ENCODE measurements at places on chromosomes 1 and 21.

DNA sequence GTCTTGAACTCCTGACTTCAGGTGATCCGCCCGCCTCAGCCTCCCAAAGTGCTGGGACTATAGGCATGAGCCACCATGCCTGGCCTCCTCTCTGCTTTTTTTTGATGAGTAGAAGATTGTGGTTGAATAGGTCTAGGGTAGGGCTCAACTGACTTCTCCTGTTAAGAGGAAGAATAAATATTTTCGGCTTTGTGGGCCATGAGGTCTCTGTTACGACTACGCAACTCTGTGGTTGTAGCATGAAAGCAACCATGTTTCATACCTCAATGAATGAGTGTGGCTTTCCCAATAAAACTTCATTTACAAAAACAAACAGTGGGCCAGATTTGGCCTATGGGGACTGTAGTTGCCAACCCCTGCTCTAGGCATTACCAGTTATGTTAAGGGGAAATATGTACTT is 67.8 kb downstream of the NID1 start:
- H3K36me3 ChIP-seq = peaks cover 9% of the 10 kb centered on the region
- no peaks in the 10 kb centered on the region for H3K27me3 ChIP-seq
- DNase-seq = no peak
- no peak overlapping the region for H3K27ac ChIP-seq
- H3K4me1 ChIP-seq = peaks cover 4% of the 10 kb centered on the region
- H3K4me3 ChIP-seq = no peak overlapping the region

- H3K36me3 ChIP-seq = peaks cover 4% of the 10 kb centered on the region
- no peak overlapping the region for H3K4me3 ChIP-seq
- no peak for DNase-seq
- H3K27me3 ChIP-seq = peaks cover 13% of the 10 kb centered on the region
- H3K27ac ChIP-seq = no peak overlapping the region
Measured at GRCh38 chr1:39958403-39959200, 3.7 kb downstream of the MFSD2A start.

DNA sequence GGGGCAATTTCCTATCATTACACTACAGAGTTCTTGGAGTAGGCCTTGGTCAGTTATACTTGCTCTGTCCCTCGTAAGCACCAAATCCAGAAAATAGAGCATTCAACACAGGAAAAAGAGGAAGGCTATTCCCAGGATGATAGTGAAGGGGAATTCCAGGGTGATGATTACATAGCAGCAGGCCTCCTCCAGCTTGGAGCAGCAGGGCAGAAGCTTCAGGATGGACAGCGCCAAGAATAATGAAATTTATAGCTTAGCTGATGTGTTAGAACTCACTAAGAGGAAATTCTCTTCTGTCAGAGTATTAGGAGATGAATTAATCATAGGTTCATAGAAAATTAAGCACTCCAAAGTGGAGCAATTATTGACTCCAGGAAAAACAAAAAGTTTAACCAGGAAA is 10.8 kb upstream of the SMAP2 start:
- no peak for DNase-seq
- H3K36me3 ChIP-seq = no peaks in the 10 kb centered on the region
- no peak overlapping the region for H3K4me3 ChIP-seq
- H3K27ac ChIP-seq = no peak overlapping the region

- peaks cover 5% of the 10 kb centered on the region for H3K4me1 ChIP-seq
- no peak overlapping the region for H3K27ac ChIP-seq
- peaks cover 51% of the 10 kb centered on the region for H3K27me3 ChIP-seq
Measured at GRCh38 chr1:154541231-154541630, 17.2 kb downstream of the UBE2Q1 start.

All from type B pancreatic cell (in vitro differentiated cells).